ENCODE measurements at places on chromosomes 6 and 20.

DNA sequence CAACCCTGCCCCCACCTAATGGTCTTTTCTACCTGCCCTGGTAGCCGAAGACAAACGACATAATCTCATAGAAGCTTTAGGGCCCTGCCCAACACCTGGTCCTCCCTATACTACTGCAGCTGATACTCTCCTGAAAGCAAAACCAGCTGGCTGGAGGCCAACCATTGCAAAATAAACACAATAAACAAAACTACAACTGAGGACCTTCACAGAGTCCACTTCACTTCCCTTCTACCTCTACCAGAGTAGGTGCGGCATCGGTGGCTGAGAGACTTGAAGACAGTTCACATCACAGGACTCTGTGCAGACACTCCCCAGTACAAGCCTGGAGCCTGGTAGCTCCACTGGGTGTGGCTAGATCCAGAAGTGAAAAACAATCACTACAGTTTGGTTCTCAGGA is 476.2 kb downstream of the MMUT start:
- no peak for DNase-seq

DNA sequence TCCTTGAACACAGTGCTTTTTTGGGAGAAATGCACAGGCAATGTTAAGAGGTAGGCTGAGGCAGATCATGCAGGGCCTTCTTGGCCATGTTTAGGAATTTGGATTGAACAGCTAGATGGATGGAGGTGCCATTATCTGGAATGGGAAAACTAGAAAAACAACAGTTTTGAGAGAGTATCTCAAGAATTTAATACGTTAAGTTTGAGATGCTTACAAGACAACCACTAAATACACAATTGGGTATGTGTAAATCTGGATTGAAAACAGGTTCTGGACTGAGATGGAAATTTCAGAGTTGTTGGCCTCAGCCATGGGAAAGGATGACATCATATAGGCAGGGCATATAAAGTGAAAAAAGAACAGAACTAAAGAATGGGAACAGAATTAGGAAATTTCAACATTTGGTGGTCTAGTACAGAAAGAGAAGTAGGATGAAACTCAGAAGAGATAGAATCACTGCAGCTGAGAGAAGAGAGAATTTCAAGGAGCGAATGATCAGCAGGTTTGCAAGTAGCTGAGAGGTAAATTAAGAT is 37.1 kb downstream of the NCOA7 start:
- no peak for DNase-seq

DNA sequence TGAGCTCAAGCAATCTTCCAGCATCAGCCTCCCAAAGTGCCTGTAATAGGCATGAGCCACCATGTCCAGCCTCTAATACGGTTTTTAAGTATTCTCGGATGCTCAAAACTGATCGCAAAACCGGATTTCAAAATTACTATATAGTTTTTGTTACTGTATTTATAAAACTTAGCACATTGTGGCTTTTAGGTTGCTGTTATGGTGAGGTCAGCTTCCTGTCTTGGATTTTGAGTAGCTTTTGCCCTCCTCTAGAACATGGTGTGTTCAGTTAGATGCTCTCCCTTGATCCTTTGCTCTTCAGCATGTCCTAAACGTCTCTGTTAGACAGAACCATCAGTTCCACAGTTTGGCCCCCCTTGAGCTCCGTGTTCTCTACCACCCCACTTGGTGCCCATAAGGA is 96.2 kb downstream of the RPP40 start:
- DNase-seq: no peak

DNA sequence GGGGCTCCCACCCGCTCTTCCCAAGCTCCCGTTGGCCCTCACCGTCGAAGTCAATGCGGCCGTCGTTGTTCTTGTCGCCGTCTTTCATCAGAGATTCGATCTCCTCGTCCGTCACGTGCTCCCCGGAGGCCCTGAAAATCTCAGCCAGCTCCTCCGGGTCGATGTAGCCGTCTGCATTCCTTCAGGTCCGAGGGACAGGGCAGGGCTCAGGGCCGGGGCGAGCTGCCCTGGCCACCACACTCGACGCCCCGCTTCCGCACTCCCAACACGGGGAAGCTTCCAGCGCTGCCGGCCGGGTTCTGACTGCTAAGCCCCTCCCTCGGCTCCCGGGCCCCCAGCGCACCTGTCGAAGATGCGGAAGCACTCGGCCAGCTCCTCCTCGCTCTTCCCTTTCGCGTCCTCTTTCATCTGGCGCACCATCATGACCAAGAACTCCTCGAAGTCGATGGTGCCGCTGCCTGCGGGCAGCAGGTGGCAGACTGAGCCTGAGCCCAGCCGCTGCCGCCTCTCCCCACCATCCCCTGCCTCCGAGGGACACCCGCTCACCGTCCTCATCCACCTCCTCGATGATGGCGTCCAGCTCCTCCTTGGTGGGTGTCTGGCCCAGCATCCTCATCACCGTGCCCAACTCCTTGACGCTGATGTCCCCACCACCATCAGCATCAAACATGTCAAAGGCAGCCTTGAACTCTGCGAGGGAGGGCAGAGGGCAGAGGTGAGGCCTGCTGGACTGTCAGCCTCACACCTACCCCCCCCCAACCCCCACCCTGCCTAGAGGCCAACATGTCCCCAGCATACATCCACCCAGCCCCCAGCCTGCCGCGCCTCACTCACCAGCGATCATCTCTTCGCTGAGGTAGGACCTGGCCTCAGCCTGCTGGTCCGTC is 2.9 kb downstream of the TNNC2 start:
- DNase-seq: peak; percentile 14
